ENCODE measurements at places on chromosomes 11 and 22. TPM values are rescaled to one million over a fixed set of nuclear protein-coding genes. Genes with fewer than 3 reads are reported as not detected.

Gene TCN1
- not detected for total RNA-seq

Gene CCDC81
- total RNA-seq, result 2.8 TPM

Gene THRSP
- total RNA-seq, result 0.32 TPM

Gene VSTM5
- total RNA-seq, result not detected

Gene PRRG4
- total RNA-seq, result 4.7 TPM

Gene BTG4
- total RNA-seq, result not detected

Gene NCF4
- total RNA-seq, result not detected

Gene HBD
- 3.0 TPM for total RNA-seq

Gene TRIM66
- 10.1 TPM for total RNA-seq

Gene KCNK7
- 0.95 TPM for total RNA-seq

Gene GLB1L2
- total RNA-seq, result 8.9 TPM

Gene TIMP3
- total RNA-seq, result 68.2 TPM

DNA sequence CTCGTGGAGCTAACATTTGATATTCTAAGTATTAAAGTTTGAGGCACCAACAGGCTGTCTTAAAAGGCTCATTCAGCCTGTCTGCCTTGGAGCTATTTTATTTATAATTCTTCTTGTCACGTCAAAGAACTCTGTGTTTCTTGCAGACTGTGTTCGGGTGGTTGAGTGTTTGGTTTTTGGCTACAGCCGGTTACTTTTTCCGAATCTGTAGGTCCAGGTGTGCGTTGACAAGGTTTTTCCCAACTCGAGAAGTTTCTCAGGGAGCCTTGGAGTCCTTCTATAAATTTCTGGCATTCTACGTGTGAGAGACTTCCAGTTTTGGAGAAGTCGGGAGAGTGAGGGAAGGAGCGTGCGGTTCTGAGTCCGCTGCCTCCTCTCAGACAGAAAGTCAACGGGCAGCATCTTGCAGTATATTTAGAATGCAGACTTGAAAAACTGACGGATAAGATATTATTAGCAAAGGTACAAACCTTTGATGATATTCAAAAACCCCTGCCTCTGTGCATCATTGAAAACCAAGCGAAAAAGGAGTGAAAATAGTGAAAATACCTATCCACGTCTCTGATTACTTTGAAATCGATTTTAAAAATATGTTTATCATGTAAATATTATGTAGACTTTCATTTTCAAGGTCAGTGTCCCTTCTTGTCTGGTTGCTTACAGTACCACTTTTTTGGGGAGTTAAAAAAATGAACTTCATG, 85.2 kb upstream of the PPARA start:
- DNase-seq, result peak; percentile 6

DNA sequence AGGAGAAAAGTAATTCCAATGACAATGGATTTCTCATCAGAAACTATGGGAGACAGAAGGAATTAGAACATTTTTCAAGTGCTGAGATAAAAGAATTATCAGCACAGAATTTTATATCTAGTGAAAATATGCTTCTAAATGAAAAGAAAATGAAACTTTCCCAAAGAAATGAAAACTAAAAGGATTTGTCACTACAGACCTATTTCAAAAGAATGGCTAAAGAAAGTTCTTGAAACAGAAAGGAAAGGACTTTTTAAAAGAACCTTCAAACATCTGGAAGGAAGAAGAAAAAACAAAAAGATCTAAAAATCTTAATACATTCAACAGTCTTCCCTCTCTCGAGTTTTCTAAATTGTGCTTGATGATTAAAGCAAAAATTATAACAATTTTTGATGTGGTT, 255.4 kb downstream of the FAM76B start:
- DNase-seq, result no peak

DNA sequence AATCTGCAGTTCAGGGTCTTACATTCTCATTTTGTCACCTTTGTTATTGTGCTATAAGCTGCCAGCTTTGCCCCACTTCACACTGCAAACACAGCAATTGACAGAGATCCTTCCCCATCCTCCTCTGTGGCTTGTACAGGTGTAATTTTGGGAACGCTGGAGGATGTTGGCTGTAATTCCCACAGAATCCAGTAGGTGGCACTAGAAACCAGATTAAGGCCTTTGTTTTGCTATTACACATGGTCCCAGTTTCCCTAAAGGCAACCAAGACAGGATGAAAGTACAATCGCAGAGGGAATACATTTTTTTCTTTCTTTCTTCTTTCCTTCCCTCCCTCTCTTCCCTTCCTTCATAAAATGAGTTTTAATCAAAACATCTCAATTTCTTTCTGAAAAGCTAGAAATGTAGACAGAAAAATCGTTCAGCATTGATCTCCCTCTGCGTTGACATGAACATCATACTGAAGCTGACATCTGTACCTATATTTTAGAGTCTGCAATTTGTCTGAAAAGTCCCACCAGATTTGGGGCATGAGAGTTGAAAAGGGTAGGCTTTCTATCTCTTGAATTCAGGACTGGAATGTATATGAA, 21.3 kb upstream of the NELL1 start:
- DNase-seq, result peak; percentile 65

DNA sequence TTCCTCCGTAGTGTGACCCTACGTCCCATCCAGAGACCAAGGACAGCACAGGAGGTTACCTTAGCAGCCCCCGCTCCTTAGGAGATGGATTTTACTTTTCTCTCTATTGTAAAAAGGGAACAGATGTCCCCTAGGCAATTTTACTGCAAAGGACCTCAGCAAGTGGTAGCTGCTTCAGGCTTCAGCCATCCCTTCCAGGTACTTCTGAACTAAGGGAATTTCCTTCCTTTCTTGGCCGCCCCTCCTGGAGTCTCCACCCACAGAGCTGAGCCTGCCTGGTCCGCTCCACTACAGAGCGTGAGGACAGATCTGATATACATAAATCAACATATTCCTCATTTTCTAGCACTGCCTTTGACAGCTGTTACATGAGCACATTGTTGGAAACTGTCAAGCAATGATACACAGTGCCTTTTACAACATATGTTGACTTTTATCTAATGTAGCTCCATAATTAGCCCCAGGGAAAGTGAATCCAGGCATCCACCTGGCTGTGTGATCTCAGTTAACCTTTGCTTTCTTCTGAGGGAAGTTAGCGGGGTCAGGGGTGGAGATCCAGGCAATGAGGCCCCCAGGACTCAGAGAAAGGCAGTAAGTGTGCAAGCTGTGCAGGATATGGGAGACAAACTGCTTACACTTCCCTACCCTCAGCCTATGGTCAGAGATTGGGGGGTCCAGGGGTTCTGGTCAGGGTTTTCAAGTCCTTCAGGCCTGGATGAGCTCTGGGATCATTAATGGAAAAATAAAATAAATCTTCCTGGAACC, 51.9 kb downstream of the SPATA19 start:
- no peak for DNase-seq

DNA sequence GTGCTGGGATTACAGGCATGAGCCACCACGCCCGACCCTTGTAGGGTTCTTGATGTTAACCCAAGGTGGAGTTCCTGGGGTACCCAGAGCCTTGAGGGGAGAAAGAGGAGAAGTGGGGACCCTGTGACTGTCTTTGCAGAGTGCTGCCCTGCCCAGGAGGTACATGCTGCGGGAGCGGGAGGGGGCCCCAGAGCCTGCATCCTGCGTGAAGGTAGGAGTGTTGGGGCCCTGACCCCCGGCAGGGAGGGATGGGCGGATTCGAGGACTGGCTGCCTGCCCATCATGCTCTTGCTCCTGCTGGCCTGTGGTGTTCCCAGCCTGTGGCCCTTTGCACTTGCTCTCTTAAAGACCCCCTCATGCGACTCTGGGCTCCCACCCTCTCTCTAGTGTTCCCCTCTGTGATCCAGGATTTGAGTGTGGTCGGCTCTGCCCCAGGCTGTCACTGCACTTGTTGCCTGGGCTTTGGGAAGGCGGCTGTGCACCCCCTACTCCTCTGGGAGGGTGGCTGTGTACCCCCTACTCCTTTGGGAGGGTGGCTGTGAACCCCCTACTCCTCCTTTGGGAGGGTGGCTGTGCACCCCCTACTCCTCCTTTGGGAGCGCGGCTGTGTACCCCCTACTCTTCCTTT, 4.5 kb downstream of the SCO2 start:
- DNase-seq, result no peak

- DNase-seq, result no peak
Observed at GRCh38 chr11:72204886-72205285, 11.7 kb upstream of the FOLR2 start.

- DNase-seq, result no peak
Observed at GRCh38 chr22:47783433-47784366, 1021.2 kb downstream of the TBC1D22A start.

DNA sequence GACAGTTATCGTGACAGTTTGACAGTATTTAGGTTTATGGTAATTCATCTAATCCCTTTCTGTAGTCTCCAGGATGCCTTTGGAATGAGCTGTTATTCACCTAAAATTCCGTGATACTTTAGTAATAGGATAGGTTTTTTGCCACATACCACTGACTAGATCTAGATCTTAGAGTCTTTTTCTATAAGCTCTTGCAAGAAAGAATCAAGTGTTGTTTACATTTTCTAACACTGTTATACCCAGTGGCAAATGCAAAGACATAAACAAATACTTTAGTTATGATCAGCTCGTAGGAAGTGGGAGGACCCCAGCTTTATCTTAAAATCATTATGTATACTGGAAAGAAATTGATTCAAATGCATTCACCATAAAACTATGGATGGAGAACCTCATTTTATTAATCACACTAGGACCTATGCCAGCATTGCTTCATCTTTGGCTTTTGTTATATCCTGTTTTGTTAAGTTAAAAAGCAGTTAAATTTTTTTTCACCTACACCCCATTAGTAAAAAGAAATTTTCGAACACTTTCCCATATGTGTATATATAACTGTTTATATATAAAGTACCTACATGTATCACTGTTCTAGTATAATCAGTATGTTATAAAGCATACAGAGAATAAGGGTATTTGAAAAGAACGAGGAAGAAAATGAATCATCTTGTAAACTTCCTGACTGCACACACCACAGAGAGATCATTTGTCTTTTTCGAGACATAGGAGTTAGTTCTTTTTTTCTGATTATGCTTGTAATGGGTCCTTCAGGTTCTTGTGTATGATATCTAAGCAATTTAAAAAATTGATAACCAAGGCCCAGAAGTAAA, 60.9 kb downstream of the PDHX start:
- DNase-seq, result no peak

DNA sequence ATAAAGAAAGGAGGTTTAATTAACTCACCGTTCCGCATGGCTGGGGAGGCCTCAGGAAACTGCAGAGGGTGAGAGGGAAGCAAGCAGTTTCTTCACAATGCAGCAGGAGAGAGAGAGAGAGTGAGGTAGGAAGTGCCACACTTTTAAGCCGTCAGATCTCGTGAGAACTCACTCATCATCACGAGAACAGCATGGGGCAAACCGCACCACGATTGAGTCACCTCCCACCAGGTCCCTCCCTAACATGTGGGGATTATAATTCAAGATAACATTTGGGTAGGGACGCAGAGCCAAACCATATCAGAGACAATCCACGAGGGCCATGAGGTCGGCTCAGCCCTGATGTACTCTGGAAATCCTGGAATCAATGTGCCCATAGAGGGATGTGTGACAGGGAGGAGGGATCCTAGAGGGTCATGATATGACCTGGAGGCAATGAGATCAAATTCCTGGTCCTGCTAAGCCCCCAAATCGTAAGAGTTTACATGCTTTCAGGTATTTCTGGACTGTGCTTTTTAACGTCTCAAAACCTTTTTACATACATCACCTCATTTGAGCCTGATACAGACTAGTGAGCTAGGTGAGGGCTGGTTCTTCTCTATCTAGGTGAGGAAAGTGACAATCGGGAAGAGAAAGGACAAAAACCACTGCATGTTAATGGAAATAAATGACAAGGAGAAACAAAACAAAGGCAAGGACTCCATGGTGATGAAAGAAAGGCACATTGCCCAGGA, 19.5 kb upstream of the RASSF10 start:
- DNase-seq, result no peak

GRCh38 chr11:108117746-108118371, 3.5 kb upstream of the ACAT1 start:
- no peak for DNase-seq

DNA sequence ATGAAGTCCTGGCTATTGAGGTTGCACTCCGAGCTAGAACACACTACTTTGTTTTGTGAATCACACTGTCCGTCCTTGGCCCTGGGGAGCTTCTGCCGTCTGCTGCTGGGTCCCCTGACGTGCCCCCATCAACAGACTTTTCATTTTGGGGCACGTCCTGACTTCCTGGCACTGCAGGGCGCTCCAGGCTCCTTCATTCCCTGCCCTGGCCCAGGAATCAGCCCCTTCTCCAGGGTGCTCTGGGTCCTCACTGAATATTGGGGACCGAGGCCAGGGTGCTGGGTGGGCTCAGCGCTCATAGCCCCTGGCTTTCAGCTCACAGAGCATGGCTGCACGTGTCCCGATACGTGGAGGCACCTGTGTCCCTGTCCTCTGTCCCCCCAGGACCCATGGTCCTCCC, 22.2 kb downstream of the TSPAN4 start:
- no peak for DNase-seq

DNA sequence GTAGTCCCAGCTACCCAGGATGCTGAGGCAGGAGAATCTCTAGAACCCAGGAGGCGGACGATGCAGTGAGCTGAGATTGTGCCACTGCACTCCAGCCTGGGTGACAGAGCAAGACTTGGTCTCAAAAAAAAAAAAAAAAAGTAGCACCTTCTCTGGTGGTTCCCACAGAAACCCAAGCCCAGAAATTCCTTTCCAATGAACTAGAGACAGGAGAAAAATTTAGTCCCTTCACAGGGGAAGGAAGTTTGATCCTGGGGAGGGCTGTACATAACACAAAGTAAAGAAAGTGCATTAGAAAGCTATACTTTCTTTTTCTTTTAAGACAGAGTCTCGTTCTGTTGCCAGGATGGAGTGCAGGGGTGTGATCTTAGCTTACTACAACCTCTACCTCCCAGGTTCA, 25.5 kb upstream of the APOA1 start:
- no peak for DNase-seq

- DNase-seq, result no peak
Observed at GRCh38 chr11:134349109-134349801, 17.5 kb downstream of the GLB1L2 start.

GRCh38 chr11:124644426-124645280, 22.0 kb downstream of the TBRG1 start:
- no peak for DNase-seq

GRCh38 chr22:36386351-36386899, 1.3 kb downstream of the MYH9 start:
- DNase-seq, result no peak

GRCh38 chr11:123426789-123427188, 3.3 kb upstream of the GRAMD1B start:
- no peak for DNase-seq

DNA sequence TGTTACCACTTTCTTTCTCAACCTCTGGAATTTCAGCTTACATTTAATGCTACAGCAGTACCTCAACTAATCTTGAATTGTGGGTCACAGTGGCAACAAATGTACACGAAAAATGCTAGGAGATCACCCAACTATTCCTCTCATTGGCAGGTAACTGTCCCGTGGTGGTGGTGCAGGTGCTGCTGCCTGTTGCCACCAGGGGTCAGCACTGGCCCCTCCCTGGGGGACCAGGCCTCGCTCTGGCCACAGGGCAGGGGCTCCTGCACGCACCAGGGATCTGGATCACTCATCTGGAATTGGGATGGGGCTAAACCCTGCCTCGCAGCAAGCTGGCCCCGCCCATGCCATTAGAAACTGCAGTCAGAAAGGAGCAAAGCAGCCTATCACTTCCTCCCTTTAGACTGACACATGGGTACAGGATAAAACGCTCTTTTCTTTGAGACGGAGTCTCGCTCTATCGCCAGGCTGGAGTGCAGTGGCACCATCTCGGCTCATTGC, 6.9 kb upstream of the POLDIP3 start:
- DNase-seq, result peak; percentile 59

- no peak for DNase-seq
Observed at GRCh38 chr11:86013713-86014112, 55.2 kb downstream of the PICALM start.

Data from mesothelial cell of epicardium (in vitro differentiated cells).